Right kidney (tissue), 9 donors: ENCODE measurements at places on chromosomes 12 and 14.

DNA sequence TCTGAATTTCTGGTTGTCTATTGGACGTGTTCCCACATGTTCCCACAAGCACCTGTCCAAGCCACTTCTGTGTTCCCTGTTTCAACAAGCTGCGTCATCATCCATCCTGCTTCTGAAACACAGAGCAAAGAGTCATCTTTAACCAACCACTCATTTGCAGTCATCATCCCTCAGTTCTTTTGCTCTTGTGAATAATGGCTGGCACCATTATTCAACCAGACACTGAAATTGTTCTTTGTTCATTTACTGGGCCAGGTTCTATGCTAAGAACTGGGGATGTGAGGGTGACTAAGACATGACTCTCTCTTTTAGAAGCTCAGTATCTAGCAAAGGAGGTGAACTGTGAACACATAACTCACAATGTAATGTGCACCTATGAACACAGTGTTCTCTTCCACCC, 40.7 kb upstream of the ANO4 start:
- DNase-seq = no peak

DNA sequence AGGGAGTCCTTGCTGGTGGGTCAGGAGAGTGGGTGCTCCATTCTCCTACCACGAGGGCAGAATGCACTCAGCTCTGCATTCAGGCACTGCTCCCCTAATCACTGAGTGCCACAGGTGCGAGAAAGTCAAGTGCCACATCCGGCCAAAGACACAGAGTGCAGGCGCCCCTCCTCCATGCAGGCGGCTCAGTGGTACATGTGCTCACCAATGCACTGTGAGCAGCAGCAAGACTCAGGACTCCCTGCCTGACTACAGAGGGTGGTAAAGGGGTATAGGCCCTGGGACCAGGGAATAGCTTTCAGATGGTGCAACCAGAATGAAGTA, 32.9 kb downstream of the ZFYVE21 start:
- DNase-seq = no peak

DNA sequence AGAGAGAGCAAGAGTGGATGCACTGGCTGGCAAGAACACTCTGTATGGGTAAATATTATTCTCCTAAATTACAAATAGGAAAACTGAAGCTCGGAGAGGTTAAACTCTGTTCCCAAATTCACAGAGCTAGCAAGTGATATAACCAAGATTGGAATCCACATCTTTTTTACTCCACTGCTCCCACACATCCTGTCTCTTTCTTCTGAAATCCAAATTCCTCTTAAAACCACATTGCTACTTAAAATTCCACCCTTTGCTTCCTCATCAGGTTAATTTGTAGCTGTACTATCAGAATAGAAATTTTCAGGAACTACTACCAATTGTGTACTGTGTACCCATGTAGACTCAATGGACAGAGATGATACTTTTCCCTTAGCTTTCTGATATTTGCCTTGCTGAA, 74.4 kb downstream of the ARMH4 start:
- DNase-seq = no peak

- no peak for DNase-seq
Measured at GRCh38 chr12:51009056-51009440, 17.1 kb downstream of the SLC11A2 start.

DNA sequence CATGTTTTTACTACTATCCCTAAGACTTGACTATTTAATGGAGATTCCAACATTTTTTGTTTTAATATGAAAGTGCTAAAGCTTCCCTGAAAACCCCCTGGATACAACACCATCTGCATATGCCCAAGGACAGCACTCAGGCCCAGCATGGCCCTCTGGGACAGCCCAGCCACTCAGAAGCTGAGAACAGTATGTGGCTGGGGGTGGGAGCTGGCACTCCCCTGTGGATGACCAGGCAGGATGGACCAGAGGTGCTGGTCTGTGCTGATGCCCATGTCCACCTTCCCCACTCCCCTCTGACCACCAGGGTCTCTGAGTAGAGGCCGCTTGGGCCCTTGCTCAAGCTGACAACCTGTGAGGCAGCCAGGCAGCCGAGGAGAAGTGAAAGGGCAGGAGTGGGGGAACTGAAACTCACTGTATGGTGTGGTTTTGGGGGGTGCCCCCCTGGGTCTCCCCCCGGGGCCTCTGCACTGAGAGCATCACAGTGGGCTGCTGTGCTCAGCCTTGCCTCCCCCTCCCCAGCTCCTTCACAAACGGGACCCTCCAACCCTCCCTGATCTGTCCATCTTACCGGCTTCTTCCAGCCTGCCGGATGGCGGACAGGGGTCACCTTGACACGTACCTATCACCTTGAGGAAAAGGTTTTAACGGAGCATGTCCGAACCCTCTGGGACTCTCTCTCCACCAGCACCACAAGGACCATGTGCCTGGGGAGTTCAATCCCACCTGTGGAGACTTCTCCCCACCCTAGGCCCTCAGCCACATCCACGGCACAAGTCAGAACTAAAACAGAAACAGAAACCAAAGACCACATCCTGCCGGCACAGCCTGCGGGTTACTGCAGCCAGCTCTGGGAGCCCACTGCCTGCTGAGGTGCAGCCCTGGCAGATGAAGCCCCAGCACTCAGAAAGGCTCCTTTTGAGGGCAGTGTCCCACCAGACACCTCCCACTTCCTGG, at the start of gene TMEM229B:
Gene TMEM229B (minus strand): TSS at position 785 of the 957 bp plus-strand sequence. CDS start 14,798 bp downstream, outside the sequence.
- DNase-seq = no peak

- no peak for DNase-seq
Measured at GRCh38 chr12:2489275-2489674, 305.5 kb upstream of the FKBP4 start.

DNA sequence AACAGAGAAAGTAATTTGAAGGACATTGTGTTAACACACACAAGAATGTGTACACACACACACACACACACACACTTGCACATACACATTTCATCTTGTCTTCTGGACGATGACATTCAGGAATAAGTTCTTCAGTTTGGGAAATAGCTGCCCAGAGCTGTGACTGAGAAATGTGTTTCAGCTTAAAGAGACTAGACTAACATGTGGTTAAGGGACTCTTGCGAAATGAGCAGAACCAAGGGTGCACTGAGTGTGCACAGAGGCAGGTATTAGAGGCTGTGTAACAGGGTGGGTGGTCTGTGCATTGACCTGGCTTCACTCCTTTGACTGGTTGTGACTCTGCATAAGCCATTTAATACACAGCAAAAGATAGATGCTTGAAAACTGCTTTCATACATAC, 29.4 kb upstream of the KCNA5 start:
- DNase-seq = no peak

GRCh38 chr12:52601671-52602070, 408 bp upstream of the KRT72 start:
- no peak for DNase-seq

GRCh38 chr12:10196210-10196609, 16.5 kb upstream of the GABARAPL1 start:
- DNase-seq = no peak

DNA sequence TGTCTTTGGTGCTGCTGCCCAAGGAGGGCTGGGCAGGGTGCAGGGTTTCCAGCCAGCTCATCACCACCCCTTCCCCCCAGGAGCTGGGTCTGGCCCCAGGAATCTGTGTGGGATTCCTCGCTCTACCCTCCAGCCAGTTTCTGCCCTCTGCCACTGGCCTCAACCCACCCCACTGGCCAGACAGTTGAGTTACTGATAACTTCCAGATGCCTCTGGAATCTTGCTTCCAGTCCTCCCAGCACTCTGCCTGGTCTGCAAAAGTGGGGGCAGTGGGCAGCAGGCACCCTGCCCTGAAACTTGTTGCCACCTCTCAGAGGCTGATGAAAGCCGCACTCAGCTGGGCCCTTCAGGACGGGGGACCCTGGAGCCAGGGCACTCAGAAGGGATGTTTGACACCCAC, 20.1 kb upstream of the TBX3 start:
- DNase-seq = no peak
